ENCODE measurements at places on chromosomes 6 and 20.

DNA sequence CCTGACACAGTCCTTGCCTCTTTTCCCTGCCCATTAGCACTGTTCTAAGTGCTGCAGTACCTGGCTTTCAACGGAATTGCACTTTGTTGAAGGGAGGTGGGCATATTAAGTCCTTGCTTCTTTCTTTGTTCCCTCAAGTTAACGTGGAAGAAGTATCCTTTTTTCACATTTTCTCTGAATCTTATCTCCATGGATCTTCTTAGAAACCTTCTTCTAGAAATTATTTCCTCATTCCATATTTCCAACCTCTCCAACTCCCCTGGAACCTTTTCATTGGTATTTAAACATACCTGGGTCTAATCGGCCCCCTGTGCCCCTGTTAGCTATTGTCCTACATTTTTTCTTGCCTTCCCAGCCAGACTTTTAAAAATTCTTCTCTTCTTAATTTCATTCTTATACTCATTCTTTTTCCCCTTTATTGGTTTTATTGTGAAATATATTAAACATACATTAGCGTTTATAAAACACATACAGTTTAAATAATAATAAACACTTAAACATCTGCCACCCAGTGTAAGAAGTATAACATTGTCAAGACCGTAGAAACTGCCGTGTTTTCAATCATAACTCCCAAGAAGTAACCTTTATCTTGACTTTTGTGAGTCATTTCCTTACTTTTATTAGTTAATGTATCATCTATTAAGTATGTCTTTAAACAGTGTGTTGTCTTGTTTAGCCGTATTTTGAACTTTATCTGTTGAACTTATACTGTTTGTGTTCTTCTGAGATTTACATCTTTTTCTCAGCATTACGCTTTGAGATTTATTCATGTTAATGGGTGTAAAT lies 118.2 kb downstream of the CDKAL1 start:
- DNase-seq = no peak

GRCh38 chr6:35403544-35404442 lies 48.3 kb upstream of the FANCE start:
- no peak for DNase-seq

DNA sequence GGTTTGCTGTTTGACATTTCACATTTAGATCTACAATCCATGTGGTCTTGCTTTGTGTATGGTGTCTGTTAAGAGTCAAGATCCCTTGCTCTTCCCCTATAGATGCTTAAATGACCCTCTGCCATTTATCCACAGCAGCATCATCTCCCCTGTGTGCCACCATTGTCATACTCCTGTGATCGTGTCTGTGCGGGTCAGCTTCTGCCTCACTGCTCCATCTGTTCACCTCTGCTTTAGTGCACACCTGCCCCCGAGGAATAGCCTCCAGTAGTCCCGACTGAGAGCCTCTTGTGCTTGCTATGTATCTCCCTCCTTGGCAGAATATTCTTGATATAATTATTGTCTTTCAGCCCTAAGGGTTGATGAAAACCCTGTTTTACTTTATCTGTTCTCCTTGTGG lies 551.2 kb downstream of the CDH26 start:
- no peak for DNase-seq

DNA sequence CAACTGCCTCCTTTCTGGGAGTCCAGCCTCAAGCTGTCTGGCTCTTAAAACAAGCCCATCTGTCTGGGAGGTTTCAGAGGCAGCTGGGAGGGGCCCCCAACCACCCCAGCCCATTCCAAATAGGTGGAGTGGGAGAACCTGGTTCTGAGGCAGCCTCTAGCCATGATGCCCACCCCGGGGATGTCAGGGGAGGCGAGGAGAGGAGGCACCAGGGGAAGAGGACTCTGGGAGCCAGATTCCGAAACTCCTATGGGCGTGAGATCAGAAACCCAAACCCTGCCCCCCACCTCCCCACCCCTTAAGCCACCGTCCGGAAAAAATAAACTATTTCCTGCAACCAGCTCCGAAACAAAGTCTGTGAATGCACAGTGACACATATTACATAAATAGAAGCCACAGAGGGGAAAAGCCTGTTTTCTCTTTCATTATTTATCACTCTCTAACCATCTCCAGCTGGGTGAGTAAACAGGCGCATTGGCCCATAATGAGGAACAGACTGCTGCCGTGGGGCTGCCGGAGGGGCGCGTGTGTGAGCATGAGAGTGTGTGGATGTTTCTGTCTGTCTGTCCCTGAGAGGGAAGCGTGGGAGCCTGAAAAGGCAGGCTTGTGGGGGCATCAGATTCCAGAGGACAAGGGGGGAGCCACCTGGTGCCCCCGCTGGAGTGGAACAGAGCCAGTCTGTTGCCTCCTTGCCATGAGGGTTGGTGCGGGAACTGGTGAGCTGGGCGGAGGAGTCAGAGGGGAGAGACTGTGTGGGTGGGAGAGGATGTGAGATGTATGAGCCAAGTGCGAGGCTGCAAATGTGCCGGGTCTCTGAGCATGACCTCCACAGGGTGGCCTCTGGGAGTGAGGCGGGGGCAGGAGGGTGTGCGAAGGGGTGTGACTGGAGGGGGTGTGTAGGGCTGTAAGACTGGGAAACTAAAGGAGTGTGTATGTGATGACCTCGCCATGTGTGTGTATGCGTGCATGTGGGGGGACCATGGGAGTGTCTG lies 14.3 kb upstream of the FOXP4 start:
- DNase-seq = no peak

DNA sequence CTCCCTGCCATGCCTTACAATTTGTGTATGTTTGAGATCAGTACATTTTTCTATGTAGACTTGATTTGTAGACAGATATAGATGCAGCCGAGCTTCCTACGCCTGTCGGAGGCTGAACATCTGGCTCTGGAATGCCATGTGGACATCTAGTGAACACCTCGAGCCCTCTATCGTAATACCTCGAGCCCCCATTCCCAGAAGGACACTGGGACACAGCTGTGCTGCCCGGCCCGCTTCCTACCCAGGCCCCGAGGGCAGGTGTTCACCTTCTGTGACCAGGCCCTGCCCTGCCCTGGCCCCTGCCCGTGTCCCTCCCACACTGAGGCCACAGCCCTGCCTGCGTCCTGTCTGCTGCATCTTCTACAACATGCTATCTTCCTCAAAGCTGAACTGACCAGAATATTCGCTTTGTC lies 12.9 kb downstream of the RPS6KA2 start:
- no peak for DNase-seq

- DNase-seq = no peak
Measured at GRCh38 chr20:21191839-21192238, 66.0 kb downstream of the KIZ start.

GRCh38 chr20:51420111-51420510 lies 122.4 kb downstream of the NFATC2 start:
- DNase-seq = no peak

DNA sequence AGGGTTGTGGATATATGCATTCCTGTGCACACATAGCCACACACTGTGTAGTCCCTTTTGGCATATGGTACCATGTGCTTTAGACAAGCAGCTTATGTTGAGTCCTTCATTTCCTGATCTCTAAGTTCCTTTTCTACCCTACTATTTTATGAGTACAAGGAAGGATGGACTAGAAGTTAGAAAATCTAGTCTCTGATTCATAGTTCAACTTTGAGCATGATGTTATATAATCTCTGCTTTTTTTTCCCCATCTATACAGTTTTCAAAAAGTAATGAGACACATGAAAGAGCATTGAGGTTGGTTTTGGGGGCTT lies 123.6 kb downstream of the PLEKHG1 start:
- DNase-seq = no peak

DNA sequence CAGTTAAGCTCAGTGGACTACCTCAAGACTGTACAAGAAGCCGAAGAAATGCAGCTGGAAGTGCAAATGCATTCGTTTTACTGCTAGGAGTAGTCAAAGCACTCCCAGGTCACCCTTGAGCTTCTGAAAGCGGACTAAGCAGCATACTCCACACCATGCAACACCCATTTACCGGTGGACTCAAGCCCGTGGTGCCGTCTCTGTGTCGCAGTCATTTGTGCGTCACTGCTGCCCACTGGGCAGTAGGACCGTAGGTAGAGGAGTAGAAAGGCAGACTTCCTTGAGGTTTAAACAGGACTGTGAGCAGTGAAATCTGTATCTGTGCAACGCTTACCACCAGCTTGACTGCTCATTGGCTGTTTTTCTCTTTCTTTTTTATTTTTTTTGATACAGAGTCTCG lies 89.0 kb upstream of the FAM8A1 start:
- no peak for DNase-seq

DNA sequence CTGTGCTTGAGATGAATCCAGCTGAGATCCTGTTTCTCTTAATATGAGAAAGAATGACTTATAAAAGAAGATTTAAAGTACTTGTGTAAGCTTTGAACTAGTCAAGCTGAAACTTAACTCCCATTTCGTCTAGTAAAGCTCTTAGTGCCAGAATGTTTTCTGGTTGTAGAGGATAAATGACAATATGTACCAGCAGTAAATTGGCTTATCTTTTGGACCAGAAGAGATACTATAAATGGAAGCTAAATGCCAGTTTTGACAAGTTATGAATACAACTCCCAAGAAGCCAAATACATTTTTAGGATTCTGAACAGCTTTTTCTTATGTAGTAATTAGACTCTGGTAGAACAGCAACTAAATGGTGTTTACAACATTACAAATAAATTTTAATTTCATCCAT lies 608.7 kb downstream of the EYS start:
- no peak for DNase-seq

GRCh38 chr6:36759148-36759759 lies 61.6 kb downstream of the RAB44 start:
- no peak for DNase-seq

DNA sequence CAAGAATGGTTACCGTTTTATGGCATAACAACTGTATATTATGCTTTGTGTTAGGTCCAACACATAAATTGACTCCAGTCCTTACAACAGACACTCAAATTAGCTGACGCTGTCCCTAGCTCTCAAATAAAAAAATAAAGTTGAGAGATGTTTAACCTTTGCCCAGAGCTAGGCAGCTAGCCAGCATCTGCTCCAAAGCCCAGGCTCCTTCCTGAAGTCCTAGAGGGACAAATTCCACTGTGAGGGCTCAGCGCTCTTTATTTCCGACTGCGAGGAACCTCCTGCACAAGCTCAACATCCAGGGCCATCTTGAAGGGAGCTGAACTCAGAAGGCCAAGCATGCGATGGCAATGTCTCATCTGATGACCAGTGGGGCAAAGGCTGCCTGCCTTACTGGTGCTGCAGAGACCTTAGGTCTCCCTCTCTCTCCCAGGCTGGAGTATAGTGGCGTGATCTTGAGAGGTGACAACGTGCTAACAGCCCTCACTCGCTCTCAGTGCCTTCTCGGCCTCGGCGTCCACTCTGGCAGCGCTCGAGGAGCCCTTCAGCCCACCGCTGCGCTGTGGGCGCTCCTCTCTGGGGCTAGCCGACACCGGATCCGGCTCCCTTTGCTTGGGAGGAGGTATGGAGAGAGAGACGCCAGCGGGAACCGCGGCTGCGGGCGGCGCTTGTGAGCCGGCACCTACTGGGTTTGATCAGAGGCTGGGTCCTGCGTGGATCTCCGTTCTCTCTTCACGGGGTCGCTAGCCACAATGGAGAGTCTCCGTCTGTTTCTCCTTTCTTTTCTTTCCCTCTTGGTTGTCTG lies 24.7 kb upstream of the GFOD1 start:
- no peak for DNase-seq

DNA sequence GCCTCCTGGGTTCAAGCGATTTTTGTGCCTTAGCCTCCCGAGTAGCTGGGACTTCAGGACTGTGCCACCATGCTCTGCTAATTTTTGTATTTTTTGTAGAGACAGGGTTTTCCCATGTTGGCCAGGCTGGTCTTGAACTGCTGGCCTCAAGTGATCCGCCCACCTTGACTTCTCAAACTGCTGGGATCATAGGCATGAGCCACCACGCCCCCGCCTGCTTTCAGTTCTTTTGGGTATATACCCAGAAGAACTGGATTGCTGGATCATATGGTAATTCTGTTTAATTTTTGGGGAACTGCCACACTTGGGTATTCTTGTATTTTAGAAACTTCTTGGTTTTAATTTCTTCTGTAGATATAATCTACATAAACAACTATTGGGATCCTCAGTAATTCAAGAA lies 17.0 kb downstream of the CDS2 start:
- DNase-seq = no peak

- DNase-seq = no peak
Measured at GRCh38 chr6:77034161-77034560, 429.1 kb downstream of the HTR1B start.

Measured in Panc1 (cell line).